CD4-positive, alpha-beta T cell treated with Interferon alpha-2 for 1 hour (primary cell): ENCODE measurements at places on chromosomes 7 and 10.
A peak's percentile ranks its signal among the peaks of the same experiment; 100 is the strongest.

DNA sequence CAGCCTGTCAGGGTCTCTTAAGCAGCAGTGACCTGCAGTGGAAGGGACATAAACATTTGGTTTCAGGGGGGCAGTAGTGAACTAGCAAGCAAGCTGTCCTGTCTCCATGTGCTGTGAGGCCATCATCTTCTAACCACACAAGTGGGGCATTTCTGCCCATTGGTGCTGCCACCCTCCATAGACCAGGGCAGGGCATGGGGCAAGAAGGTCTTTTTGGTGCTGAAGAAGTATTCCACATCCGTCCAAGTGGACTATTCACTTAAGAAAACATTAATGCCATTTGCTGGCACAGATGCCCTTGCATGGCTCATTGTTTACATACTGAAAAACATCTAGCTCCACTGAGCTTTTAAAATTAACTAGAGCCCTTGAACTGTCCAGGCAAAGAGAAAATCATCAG, 35.8 kb downstream of the ALOX5 start:
- DNase-seq, result no peak

DNA sequence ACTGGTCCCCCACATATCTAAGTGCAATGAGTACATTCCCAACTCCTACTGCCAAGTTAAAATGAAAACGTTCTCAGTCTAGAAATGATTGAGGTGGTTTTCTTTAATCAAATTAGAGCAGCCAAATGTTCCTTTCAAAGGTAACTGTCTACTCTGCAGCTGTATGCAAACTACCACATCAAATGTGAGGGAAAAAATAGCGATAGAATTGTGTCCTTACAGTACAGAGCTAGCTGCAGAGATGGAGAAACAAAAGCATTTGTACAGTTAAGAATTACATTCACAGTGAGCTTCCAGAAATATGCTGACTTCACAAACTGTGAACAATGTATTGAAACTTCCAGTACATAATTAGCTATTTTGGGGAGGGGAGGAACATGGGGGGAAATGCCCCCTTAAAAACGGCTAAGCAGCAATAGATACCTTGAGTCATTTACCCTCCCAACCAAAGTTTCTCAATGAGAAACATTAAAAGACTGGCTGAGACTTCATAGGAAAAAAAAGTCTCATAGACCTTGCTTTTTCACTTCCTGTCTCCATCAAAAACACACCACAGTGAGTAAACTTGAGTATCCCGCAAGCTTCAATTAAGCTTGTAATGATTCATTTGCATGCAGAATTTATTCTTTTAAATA, 22.9 kb downstream of the CDK6 start:
- no peak for DNase-seq

GRCh38 chr10:130998642-130999041, 312.9 kb downstream of the TCERG1L start:
- no peak for DNase-seq

DNA sequence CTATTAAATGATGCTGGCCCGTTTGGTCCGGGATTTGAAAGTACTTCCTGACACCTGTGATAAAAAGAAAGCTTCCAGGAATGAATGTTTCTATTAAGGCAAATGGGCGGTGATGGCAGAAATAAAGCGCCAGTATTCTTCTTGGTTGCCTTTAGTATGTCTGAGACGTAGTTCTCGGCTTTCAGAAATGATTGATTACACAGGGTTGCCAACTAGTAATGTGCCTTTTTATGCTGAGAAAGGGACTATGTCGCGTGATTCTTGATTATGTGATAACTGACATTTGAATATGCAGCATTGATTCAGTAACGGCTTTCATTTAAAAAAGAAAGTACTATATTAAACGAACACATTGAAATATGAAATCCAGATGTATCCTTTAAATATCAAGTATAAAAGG, 13.9 kb downstream of the ZRANB1 start:
- no peak for DNase-seq

- no peak for DNase-seq
Observed at GRCh38 chr10:49539320-49539885, 482 bp upstream of the ERCC6 start.

DNA sequence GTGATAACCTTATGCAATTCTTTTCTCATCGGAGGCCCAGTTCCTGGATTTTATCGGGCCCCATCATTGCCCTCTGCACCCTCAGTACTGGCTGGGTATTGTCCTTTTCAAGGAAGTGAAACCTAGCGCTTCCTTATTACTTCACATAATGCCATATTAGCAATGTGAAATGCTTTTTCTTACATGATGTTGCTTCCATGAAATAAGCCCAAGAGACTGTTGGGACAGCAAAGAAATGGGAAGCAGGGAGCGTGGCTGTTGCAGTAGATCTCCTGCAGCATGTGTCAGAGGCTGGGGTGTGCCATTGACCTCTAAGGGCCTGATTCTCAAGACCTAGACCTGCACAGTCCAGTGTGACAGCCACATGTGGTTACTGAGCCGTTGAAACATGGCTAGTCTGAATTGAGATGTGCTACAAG, 8.1 kb downstream of the CHN2 start:
- DNase-seq, result peak; percentile 63

DNA sequence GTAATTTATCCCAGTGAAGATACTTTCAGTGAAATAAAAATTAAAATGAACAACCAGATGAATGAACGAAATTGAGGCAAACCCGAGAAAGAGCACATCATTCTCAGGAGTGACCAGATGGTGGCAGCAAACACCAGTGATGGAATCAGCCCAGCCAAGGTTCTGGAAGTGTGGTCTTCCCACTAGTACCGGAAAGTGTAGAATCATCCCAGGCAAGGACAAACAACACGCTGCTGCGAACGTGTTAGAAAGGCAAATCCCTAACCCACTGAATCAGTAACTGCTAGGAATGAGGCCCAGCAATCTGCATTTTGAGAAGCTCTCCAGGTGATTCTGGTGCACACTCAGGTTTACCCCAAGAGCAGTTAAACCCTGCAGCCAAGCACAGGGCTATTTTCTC, 15.5 kb upstream of the SLC18A3 start:
- DNase-seq, result no peak

DNA sequence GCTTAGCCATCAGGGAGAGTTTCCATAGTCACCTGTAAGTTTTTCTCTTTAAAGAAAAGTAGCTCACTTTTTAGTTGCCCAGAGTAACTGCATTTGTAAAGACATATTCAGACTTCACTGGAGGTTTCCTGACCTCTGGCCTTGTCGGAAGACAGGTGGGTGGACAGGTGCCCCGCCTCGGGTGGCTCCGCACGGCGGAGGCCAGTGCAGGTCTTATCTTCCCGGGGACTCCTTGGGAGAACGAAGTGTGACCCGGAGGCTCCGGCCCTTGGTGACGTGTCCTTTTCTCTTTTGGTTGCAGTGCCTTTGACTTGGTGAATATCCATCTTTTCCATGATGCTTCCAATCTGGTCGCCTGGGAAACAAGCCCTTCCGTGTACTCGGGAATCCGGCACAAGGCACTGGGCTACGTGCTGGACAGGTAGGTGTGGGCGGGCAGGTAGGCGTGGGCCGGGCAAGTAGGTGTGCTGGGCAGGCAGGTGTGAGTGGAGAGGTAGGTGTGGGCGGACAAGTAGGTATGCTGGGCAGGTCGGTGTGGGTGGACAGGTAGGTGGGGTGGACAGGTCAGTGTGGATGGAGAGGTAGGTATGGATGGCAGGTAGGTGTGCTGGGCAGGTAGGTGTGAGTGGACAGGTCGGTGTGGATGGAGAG, 75.8 kb downstream of the NKX6-2 start:
- no peak for DNase-seq

DNA sequence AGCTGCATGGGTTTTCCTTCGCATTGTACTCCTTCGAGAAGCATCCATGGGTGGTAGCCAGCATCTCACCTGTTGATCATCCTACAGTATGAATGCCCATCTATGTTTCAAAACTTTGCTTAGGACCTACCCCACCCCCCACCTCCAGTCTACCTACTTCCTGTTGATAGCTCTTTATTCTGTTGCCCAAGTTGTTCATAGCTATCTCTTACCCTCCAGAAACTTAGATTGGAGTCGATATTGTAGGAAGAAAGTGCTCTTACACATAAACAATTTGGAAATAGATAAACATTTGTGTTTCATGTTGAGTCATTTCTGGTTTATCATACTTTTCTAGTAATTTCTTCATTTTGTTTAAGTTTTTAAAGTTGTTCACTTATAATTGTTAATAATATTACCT, 90.1 kb downstream of the FAS start:
- no peak for DNase-seq

GRCh38 chr10:28761084-28761846, 83.9 kb downstream of the BAMBI start:
- DNase-seq, result no peak

GRCh38 chr10:47095211-47095610, 184.0 kb downstream of the PTPN20 start:
- DNase-seq, result no peak

GRCh38 chr10:70692043-70692603, 19.8 kb downstream of the ADAMTS14 start:
- DNase-seq, result no peak

GRCh38 chr10:26243351-26243720, 26.8 kb downstream of the GAD2 start:
- no peak for DNase-seq

DNA sequence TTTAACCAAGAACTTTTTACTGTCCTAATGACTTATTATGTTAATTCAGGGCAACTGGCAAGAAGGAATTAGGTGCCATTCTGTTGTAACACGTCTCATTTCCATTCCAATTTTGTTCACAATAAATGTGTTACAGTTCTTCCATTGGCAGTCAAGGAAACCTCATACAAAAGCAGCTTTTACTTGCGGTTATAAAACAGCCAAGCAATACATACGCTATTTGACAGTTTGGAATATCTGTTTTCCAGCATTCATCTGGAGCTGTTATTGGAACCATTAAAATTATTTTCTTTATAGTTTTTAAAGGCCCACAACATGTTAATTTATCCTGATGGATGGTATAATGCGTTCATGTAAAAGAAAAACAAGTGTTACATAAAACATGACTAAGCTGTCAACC, 33.3 kb downstream of the MTERF1 start:
- DNase-seq, result no peak

DNA sequence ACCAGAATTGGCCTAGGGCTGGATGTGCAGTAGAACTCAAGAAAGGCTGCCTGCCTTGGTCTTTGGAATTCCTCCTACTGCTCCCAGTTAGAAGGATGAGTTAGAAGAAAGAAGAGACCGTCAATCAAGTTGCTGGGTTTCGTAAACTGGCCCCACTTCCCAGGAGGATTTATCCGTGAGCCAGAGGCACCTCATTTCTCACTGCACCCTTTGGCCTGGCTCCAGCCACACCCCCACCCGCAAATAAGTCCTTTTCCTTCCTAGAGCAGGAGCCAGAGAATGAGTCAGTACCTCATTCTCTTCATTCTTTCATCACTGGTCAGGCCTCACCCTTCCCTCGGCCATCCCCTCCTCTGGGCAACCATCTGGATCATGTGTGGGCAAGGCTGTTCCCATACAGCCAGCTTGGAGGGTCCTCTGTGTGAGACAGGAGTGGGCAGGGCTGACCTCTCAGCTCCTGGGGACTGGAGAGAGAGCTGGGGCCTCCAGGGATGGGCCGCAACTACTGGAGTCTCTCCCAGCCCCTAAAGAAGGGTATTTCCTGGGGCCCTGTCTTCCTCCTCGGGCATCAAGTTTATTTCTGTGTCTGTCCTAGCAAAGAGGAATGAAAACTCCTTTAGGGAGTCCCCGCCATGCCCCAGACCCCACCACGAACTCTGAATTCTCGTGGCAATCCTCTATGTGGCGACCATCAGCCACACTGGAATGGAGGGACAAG, 87.2 kb upstream of the DUSP5 start:
- DNase-seq, result no peak

DNA sequence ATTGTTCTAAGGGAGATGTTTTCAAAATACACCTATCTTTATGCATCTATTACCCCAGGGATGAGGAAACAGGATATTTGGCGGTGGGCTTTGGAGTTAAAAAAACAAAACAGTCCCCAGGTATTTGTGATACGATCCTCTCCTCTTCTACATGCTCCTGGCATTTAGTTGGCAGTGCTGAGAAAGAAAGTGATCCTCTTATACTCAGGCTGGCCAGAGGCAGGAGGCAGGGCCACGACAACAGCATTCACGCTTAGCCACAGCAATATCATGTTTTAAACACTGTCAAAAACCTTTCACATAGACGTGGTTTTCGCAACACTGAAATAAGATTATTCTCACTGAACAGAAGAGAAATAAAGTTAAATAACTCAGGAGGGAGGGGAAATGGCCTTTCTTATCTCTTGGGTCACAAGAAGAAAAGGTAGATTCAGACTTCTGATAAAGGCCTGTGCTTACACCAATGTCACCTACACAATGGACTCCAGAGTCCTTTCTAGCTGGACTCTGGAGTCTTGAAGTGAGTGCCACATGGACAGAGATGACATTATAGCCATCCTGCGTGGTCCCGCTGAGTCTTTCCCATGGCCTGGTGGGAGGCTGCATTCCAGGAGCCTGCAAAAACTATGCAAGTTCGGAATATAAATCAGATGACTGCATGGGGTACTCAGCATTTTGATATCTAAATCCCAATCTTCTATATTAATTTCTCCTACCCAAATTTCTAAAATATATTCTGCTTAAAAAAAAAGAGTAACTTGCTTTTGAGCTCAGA, 88.7 kb downstream of the PIP4K2A start:
- no peak for DNase-seq

DNA sequence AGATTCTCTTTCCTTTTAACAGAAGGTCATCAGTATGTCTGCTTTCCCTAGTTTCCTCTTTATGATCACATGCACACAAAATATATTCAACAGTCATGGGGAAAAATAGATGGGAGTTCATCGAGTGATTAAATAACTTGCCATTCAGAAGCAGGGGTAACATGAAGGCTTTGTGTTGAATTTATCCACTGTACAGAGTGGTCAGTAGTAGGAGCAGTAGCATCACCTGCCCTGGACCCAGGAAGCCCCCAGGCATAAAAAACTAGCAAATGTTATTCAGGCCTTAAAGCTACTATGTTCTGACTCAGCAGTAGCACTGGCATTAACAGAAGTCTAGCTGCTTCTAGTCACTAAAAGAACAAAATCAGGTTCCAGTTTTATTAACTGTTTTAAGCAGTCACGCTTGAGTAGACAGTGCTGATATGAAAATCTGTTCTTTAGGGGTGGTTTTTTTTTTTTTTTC, 31.4 kb upstream of the FAM133B start:
- DNase-seq, result no peak

- DNase-seq, result no peak
Observed at GRCh38 chr7:112510001-112510742, 29.4 kb downstream of the LSMEM1 start.

GRCh38 chr7:84985073-84985784, 201.6 kb downstream of the SEMA3D start:
- DNase-seq, result no peak
